Adipocyte (in vitro differentiated cells): ENCODE measurements at places on chromosomes 2 and 18.
A peak's percentile ranks its signal among the peaks of the same experiment; 100 is the strongest.

GRCh38 chr2:69154106-69154505 lies 141.1 kb downstream of the ANTXR1 start:
- DNase-seq = peak; percentile 92

DNA sequence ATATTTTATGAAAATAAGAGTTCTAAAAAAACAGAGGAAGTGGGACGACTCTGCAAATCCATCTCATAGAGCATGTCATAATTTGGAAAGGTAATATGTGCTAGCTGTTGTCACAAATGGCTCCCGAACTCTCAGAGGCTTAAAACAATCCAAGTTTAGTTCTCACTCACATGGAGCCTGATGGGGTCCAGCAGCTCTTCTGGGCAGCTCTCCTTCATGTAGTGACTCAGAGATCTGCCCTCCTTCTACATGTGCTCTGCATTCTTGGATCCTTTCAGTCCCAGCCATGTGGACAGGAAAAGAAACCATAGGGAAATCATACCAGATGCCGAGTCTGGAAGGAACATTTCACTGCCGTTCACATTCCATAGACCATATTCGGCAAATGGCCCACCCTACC lies 180.1 kb upstream of the APCDD1 start:
- DNase-seq = peak; percentile 78

GRCh38 chr2:212032032-212032431 lies 506.6 kb downstream of the ERBB4 start:
- peak; percentile 92 for DNase-seq

- DNase-seq = no peak
Measured at GRCh38 chr18:10059610-10060468, 146.0 kb downstream of the VAPA start.

GRCh38 chr2:181573140-181573736 lies 83.7 kb downstream of the CERKL start:
- DNase-seq = peak; percentile 61

DNA sequence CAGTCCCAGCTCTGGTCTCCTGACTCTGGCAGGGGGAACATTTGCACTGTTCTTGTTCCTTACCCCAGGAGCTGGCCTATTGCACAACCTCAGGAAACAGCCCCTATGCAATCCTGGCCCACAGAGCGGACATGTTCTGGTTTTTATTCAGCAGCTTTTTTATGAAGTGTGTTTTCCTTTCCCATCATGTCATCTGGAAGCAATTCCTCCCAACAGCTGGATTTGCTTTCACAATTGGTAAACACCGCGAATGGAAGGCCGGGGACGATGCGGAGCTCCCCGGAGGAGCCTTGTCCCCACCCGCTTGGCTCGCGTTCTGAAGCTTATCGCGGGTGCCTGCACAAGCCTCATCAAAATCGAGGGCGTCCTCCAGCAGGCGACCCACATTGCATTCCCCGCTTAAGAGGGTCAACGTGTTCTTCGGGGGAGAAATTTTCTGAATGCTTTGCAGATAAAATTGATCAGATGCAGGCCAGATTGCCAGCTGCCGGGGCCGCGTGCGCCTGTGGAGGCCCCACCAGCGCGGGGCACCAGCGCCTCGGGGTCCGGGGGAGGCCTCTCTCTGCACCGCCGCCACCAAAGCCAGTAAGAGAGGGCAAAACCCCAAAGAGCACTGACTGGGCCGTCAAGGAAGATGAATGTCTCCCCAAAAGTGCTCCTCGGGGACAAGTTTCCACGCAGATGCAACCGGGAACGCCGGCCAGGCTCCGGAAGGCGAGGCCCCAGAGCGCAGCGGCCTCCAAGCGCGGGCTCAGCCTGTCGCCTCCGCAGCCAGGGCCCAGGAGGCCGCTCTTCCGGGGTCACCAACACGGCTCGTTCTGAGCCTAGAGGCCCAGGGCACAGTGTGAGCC lies 60.3 kb upstream of the SP3 start:
- DNase-seq = peak; percentile 96

DNA sequence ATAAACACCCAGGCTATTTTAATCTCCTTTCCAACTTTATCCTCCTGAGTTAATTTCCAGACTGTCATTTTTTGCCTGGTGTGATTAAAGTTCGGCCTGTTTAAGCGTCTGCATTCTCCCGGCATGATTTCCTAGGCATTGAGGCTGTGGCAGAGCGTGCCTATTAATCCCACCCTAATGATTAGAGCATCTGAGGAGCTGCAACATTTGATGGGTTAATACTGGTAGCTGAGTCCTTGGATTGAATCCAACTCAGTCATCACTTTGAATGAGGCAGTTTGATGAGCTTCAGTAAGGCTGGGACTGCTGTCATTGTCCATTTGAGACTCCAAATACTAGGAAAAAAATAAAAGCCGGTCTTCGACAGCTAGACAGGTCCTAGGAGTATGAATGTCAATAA lies 882.5 kb downstream of the SLC4A3 start:
- DNase-seq = no peak

- peak; percentile 80 for DNase-seq
Measured at GRCh38 chr2:217666338-217666737, 336.5 kb downstream of the TNS1 start.

DNA sequence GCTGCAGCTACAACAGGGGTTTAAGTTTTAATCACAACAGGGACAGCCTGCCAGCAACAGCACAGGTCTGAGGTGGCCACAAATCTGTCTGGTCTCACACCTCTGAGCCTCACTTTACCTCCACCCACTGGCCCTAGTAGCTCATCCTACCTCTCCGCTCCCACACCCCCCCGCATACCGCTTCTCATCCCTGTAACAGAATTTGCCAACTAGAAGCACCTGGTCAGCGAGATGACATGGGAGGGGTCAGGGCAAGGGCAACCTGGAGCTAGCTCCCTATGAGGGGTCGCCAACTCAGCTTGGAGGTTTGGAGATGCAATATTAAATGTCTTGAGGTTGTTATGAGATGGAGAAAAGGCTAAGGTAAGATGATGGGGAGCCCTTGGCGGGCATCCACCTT lies 7.5 kb downstream of the CATIP start:
- DNase-seq = no peak

GRCh38 chr2:1884933-1885580 lies 140.7 kb upstream of the PXDN start:
- no peak for DNase-seq
